ENCODE measurements at places on chromosomes 11 and 22.

DNA sequence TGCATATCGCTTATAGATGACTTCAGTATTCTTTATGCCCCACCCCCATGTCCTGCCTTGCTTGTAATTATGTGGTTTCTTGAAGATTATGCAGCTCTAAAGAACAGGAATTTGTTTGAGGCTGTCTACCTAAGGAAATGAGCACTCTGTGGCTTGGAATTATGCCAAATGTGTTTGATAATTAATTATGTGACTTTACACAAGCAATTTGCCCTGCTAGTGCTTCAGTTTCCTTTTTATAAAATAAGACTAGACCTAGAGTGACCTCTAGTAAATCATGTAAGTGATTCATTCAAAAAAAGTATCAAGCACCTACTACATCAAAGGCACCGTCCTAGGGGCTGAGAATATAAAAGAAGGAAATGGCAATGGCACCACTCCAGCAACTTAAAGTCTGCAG is 491.5 kb upstream of the KIRREL3 start:
- DNase-seq, result no peak

DNA sequence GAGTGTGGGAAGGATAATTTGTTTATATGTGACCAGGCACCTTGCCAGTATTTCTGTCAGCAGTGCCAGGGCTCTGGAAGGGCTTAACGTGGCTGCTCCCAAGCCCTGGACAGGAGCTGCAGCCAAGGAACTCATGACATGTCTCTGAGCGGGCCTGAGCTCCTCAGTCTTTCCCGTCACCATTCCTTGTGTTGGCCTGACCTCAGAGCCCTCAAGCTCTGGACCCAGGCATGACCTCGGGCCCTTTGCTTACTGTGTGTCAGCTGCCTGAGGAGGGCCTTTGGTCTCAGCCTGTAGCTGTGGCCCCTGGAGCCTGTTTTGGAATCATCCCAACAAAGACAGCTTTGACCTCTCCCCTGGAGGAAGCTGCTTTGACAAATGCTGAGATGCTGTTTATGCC is 264.1 kb upstream of the PLET1 start:
- no peak for DNase-seq

- no peak for DNase-seq
These were observed 49.7 kb downstream of the LINC01488 start for GRCh38 chr11:69531071-69531716.

DNA sequence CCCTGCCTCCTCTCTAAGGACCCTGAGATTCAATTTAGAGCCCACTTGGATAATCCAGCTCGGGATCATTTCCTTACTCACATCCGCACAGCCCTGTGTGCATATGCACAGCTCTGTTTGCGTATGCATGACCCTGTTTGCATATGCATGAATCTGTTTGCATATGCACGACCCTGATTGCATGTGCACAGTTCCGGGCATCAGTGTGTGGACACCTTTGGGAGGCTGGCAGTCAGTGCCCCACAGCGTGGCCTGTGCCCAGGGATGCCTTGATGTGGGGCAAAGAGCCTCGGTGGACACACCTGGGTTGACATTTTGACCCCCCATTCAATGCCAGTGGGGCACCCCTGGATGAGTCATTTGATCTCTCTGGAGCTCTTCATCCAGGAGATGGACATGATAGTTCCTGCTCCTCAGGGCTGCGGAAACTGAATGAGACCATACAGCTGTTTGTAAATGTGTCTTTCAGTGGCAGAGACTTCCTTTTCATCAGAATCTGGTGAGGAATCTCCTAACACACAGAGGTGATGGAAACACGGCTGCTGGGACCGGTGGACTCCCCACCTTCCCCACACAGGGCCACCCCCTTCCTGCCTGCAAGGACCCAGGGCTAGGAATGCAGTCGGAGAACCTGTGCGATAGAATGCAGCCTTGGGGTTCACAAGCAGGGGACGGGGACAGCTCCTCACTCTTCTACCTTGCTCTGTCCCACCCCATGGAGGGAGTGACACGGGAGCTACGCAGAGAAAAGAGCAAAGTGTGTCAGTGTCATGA is 41.2 kb downstream of the MYEOV start:
- no peak for DNase-seq

DNA sequence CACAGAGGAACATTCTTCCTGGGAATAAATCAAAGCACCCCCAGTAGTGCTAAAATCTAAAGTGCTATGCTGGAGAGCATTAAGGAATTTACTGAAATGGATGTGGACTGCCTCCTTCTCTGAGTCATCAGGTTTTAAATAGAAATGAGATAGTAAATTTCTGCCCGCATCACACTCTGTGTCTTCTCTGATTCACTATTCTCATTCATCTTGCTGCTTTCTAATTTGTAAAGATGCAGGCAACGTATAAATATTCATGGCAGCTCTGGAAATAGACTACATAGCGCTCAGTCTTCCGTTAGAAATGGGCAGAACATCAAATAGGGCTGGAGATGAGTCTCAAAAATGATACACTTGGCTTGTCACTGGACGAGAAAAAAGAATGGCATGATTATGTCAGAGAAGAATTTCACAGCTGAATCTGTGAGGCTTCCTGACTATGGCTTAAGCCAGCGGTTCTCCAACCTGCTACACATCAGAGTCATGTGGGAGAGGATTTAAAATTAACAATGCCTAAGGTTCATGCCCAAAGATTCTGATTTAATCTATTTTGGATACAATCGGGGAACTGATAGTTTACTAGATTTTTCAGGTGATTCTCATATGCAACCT is 178.2 kb downstream of the LRRC4C start:
- DNase-seq, result no peak

GRCh38 chr11:6362873-6363678 is 27.2 kb upstream of the SMPD1 start:
- peak; percentile 89 for DNase-seq

GRCh38 chr22:24485608-24486007 is 9.5 kb upstream of the UPB1 start:
- no peak for DNase-seq

GRCh38 chr11:96154802-96155520 is 188.0 kb downstream of the MAML2 start:
- DNase-seq, result no peak

GRCh38 chr11:15714641-15715399 is 600.1 kb downstream of the INSC start:
- no peak for DNase-seq

DNA sequence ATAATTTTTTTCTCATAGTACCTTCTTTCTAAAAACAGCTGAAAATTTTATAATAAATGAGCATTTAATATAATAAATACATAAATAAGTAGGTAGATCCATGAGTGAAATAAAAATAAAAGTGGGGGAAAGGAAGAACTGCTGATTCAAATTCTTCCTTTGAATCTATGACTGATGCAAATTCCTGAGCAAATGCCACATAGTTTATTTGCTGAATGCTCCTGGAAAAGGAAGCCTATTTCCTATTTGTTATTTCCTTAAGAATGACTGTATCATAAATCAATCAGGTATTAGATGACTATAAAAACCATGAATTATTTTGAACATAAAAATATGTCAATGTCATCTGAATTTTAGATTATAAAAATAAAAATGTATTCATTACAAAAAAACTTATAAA is 16.6 kb downstream of the BTBD10 start:
- DNase-seq, result no peak

DNA sequence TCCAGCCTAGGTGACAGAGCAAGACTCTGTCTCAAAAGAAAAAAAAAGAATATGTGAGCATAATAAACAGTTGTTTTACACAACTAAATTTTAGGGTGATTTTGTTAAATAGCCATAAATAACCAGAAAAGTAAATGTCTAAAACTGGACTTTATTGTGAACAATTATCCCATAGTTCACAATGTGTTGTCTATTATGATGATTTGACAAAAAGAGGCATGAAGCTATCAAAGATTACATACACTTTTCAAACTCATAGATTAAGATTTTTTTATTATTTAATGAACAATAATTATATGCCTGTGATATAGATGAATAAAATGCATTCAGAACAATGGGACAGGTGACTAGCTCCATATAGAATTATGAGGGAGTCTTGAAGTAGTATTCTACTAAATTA is 27.0 kb upstream of the MTMR2 start:
- no peak for DNase-seq

GRCh38 chr11:130214861-130215530 is 55.4 kb downstream of the ST14 start:
- DNase-seq, result peak; percentile 3

DNA sequence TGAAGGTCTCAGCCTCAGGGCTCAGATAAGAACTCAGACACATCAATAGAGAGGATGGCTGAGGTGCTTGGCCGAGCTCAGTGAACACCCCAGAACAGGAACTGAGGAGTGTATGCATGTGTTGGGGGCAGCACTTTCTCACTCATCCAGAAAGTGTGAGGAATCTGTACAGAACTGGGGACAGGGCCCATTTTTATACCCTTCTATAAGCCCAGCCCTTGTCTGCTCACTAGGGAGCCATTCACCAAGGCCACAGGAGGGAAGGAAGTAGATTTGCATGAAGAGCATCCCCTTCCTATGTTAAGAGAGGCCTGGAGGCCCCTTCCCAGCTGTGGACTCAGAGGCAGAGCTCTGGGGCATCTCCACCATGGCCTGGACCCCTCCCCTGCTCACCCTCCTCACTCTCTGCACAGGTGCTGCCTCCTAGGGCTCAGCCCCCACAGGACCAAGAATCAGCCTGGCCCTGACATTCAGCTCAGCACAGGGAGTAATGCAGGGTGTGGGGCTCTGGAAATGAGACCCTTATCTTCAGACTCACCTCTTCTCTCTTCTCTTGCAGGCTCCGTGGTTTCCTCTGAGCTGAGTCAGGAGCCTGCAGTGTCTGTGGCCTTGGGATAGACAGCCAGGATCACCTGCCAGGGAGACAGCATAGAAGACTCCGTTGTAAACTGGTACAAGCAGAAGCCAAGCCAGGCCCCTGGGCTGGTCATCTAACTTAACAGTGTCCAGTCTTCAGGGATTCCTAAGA is 39.9 kb upstream of the GGTLC2 start:
- no peak for DNase-seq

DNA sequence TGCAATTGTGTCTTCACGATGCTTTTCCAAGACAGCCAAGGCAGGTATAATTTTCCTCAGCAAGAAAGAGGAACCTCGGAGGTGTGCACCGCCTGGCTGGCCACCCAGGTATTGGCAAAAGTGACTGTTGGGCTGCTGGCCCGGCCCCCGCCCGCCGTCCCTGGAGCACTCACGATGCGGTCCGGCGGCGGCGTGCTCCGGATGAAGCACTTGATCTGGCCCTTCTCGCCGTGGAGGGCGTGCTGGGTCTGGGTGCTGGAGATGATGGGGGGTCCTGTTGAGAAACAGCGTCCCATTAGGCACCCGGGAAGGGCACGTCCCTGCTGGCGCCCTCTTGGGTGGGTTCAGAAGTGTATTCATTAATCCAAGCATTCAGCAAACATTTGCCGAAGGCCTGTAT is 84.8 kb downstream of the ST3GAL4 start:
- no peak for DNase-seq

GRCh38 chr22:48866906-48867681 is 960.6 kb downstream of the BRD1 start:
- no peak for DNase-seq

- DNase-seq, result peak; percentile 34
These were observed 15.4 kb downstream of the FAM181B start for GRCh38 chr11:82718307-82718706.

DNA sequence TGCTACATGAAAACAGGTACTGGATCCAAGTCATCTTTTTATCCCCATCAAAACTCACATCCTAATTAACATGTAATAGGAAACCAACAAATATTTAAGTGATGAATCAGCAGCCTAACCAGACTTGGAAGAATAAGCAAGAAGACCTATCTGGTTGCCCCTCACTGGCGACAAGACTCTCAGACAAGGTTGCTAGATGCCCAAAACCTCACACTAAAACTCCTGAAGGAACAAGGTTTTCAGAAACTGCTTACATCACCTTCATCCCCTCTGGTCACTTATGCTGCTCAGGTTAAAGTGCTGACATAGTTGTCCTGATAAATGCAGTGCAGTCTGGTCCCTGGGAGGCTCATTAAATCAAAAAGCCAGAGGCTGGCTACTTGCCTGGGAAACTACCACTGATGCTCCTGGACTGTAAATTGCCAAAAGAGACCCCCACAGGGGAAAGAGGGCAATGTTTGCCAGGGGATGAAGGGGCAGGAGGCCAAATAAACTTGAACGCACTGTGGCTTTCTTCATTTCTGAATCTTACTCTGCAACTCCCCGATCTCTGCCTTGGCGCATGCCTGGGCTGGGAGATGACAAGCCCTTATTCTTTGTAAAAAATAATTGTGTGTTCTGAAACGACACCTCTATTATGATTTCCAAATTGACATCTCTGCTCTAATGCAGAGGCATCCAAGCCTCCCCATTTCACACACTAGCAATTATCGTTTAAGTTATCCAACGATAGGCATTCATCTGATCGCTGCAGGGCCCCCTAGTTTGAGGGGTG is 72.7 kb downstream of the AMBRA1 start:
- DNase-seq, result no peak

GRCh38 chr22:35663371-35663770 is 15.1 kb downstream of the APOL6 start:
- DNase-seq, result no peak

DNA sequence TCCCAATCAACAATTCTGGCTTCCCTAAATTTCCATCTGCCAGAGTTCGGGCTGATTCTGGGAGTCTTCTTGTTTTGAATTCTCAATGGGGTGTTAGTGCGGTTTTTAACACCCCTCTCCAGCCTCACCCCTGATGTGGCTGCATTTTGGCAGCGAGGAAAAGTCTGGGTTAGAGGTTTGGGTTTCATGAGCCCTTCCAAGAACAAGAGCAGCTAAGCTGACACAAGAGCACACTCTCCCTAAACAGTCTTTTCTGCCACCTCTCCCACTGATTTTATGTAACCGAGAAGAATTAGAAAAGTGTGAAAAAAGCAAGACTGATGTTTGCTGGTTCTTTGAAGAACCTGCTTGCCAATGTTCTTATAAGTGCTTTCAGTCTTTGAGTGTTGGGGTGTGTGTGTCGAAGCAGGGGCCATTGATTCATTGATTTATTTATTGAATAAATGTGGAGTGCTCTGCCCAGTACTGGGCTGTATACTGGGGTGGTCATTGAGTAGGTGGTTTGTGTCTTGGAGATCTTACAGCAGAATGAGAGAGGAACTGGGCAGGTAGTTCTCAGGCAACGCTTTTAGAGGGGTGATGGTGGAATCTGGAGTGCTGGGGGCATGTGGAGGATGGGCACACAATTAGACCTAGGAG is 101.5 kb downstream of the TRAF6 start:
- DNase-seq, result no peak

GRCh38 chr11:113308601-113309000 is 5.8 kb upstream of the TTC12 start:
- DNase-seq, result no peak

Measured in WTC11 (cell line).